ENCODE measurements at places on chromosomes 13 and 19.

- no peak for DNase-seq
Observed at GRCh38 chr13:36778083-36778671, 40.8 kb upstream of the RFXAP start.

GRCh38 chr13:22017226-22017625 lies 346.4 kb downstream of the FGF9 start:
- DNase-seq, result no peak

- DNase-seq, result no peak
Observed at GRCh38 chr19:10888421-10888866, 17.1 kb downstream of the CARM1 start.

GRCh38 chr13:51825681-51826254 lies 19.2 kb downstream of the TMEM272 start:
- DNase-seq, result no peak

Data from effector memory CD4-positive, alpha-beta T cell (primary cell).